ENCODE measurements at places on chromosomes 5 and 9.

GRCh38 chr5:97297063-97297703 is 114.1 kb upstream of the RIOK2 start:
- DNase-seq = no peak

DNA sequence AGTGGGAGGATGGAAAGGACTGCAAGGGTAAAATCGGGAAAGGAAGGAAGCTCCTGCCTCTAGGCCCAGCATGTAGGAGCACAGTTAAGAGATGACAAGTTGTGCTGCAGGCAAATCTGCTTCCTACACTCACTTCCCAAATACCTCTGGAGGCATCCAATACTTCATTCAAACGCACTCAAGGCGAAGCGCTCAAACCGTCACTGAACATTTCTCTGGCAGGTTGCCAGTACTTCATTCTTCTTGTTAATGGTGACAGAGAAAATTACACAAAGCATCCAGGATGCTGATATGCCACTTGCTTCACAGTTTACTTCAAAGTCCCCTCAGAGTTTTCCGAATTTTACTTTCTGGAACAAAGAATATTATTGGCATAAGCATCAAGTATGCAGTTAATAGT is 59.8 kb downstream of the NREP start:
- DNase-seq = no peak

GRCh38 chr5:132176521-132176945 is 51.1 kb downstream of the P4HA2 start:
- no peak for DNase-seq

GRCh38 chr5:104372796-104373195 is 810.2 kb upstream of the NUDT12 start:
- DNase-seq = no peak

DNA sequence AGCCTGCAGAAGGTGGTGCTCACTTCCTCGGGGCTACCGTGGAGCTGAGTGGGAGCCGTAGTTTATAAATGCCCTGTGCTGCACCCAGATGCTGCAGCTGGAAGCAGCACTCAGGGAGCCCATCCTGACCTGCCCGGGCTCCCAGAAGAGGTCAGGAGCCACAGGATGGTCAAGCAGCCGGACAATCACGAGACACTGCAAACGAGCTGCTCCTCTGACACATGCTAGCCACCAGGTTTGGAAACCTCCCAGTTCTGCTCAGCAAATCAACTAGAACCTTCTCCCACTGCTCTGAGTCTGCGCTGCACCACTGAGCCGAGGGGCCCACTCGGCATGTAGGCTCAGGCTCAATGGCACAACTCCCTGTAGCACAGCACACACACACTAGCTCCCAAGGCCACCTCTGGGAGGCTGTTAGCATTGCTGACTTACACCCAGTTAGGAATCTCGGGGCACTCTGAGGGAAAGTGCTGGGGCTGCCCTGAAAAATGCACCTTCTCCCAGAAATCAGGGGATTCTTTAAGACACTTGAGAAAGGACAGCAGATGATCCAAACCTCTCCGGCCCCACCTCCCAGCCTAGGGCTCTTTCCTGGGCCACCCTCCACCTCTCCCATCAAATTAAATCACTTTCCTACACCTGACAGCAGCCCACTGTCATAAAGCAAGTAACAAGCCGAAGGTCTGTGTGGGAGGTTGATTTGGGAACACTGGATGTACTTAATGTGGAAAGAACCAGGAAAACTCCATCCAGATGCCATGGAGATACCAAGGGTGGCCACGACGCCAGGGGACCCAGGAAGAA is 59.1 kb downstream of the PSMB7 start:
- no peak for DNase-seq

GRCh38 chr5:74995926-74996325 is 56.4 kb downstream of the GCNT4 start:
- no peak for DNase-seq

DNA sequence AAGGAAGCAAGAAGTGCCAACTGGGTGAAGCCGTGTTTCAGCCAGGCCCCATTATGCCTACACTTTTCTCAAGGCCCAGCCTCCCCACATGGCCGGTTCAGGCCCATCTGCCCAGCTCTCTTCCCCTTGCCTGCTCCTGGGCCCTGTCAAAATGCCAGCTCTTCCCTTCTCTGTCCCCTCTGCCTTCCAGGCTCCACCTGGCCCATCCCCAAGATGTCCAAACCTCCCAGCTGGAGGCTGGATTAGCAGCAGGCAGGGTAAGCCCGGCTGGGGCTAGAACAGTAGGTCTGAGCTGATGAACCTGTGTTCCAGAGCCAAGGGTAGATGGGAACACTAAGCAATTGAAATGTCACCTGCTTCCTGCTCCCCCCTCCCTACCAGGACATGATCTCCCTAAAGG is 64.1 kb upstream of the HSPA9 start:
- no peak for DNase-seq

GRCh38 chr5:169978714-169979113 is 1.6 kb downstream of the INSYN2B start:
- no peak for DNase-seq

GRCh38 chr9:95561913-95562312 is 45.1 kb upstream of the PTCH1 start:
- no peak for DNase-seq

GRCh38 chr9:106784076-106784475 is 78.9 kb upstream of the ZNF462 start:
- no peak for DNase-seq

- DNase-seq = no peak
These were observed 71.6 kb downstream of the PKD2L2 start for GRCh38 chr5:137960819-137961218.

DNA sequence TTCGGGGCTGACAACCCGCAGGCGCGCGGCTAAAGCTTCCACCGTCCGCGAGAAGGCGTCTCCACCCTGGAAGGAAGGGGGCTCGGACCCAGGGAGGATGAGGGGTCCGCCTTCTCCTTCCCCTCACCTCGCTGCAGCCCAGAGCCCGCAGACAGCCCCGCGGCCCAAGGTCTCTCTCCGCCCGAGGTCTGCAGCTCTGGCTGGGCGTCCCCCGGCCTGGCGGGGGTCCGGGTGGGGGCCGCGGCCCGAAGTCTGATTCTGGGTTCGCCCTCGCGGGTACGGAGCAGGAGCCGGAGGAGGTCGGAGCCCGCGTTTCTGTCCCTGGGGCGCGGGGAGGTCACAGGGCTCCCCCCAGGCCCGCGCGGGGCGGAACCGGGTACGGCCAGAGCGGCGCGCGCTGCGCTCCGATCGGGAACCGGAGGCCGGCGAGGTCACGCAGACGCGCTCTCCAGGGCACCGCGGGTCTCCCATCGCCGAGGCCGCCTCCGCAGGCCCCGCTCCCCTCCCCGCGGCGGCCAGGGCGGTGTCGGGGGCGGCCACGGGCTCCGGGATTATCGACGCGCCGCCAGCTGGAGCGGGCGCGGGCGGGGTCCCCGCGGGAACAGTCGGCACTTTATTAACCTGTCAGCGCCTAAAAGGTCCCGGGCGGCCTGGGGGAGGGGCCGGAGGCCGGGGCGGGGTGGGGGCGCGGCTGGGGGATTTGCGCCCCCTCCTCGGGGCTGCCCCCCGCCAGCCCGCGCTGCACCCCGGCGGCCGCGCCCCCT is 11.6 kb downstream of the LHX3 start:
- DNase-seq = no peak

GRCh38 chr9:68750786-68751185 is 45.7 kb downstream of the PIP5K1B start:
- DNase-seq = no peak

DNA sequence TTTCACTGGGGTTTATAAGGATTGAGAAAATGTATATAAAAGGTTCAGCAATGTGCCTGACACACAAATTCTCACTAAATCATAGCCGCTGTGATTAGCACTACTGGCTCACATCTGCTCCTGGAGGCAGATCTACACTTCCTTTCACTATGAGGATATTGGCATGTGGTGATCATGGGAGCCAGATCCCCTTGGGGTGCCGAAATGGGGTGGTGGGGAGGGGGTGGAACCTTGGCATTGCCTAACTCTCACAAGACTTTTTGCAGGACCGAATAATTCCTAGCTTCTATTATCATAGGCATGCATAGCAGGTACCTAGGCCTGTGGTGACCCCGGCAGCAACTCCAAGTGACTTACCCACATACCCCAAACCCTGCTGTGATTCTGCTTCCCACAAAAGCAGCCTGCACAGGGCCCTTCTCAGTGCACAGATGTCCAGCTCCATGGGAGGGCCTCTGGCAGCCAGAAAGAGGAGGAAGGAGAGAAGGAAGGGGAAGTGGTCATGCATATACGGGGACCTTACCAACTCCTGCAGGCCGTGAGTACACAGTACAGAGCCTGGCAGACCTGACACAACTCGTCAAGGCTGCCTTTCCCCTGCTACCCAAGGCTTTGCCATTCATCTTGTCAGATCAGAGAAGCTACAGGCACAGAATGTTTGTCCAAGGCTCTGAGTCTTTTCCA is 61.3 kb upstream of the IQGAP2 start:
- no peak for DNase-seq

DNA sequence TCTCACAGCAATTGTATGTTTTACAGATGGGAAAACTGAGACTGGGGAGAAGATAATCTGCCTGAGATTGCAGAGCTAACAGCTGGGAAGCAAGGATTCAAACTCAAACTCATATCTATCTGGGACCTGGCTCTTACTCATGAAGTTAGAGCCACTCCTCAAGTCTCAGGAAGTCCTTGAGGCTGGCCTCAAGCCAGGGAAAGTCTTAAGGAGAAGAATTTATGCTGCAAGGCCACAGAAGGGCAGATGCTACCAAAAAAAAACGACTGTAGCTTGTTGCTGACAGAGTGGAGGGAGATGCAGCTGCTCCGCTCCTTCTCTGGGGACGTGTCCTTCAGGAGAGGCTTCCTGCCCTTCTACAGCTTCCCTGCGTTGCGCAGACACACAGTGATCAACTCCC is 39.8 kb downstream of the BARHL1 start:
- DNase-seq = no peak

GRCh38 chr9:31912636-31913035 is 471.8 kb upstream of the ACO1 start:
- DNase-seq = no peak

DNA sequence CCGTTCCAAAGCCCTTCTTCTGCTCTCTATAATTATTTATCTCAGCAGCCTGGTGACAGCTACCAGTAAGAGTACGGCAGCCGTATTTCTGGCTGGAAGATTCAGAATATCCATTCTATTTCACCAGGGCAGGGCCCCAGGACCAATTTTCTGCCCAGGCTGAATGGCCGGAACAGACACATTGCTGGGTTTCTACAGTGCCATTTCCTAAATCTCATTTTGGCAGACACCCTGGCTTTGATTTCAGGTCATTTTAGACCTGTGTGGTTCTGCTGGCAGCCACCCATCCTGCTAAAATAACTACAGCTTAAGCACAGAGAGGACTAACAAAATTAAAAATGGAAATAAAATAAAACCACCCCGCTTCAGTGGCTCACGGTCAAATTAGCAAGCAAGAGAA is 95.0 kb downstream of the CRB2 start:
- DNase-seq = no peak
